ENCODE measurements at places on chromosomes 1 and 21. TPM values are rescaled to one million over a fixed set of nuclear protein-coding genes. Genes with fewer than 3 reads are reported as not detected.

The CLEC20A gene
- total RNA-seq = not detected

GRCh38 chr1:156490401-156491032 lies 10.1 kb downstream of the MEF2D start:
- DNase-seq = no peak

- DNase-seq = no peak
These were observed 32.0 kb upstream of the EPHA8 start for GRCh38 chr1:22531251-22531650.

- DNase-seq = no peak
These were observed 45.0 kb downstream of the VAV3 start for GRCh38 chr1:107919953-107920352.

- no peak for DNase-seq
These were observed 107.7 kb upstream of the ERRFI1 start for GRCh38 chr1:8133657-8134430.

DNA sequence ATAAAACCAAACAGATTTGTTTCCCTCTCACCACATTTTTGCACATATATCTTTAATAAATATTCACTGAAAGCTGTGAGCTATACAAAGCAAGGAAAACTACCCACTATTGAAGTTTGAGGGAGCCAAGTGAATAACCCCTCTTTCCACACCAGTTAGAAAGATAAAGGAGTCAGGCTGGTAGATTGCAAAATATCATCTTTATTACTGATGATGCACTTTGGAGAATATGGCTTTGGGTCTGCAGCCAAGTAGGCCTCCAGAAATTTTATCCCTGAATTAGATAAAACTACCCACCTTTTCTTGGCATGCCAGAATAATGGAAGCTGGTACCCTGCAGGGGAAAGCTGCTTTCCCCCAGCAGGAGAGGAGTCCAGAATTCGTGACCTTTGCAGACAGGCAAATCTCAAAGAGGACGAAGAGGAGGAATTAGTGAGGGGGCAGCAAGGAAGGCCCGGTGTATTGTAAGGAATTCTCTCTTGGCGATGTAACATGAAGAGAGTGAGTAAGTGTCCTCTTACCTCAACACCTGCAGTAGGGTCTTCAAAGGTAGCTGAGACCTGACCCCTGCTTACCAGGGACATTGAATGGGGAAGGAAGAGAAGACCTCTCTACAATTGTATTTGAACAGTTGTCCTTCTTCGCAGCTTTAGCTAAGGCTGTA lies 84.7 kb downstream of the LRRC8D start:
- no peak for DNase-seq

The RAB4A gene
- total RNA-seq = 46.5 TPM

- DNase-seq = no peak
These were observed 333.0 kb downstream of the PAPPA2 start for GRCh38 chr1:176795929-176796328.

- DNase-seq = no peak
These were observed 32.6 kb downstream of the ATP1B1 start for GRCh38 chr1:169138866-169139670.

DNA sequence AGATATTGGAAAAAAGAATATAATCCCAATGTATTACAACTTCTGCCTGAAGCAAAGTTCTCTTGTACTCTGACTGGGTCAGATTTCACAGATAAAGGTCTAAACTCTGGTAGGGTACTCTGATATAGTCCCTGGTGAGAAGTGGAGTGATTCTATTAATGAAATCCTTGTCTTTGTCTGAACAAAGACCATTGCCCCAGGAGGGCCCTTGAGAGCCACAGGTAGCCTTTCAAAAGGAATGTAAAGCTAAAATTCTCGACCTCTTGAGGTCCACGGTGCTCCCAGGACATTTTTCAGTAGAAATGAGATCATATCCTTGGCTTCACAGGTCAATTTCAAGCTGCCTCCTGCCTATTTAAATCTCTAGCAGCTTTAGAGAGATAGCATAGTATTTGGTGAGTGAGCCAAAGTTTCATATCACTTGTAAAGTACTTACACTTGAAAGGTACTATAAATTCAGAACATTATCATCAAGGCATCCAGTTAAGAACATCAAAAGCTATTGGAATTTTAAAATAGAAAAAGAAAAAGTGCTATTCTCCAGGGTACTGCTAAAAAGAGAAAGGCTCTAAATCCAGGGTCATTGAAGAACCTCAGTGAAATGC lies 10.1 kb downstream of the TNNI3K start:
- no peak for DNase-seq

The FCRLB gene
- 3.1 TPM for total RNA-seq

GRCh38 chr21:41758550-41758949 lies 8.3 kb downstream of the RIPK4 start:
- DNase-seq = no peak

- DNase-seq = no peak
These were observed at the start of gene CD48 for GRCh38 chr1:160711602-160712311. TSS of gene CD48 (minus strand) at chr1:160711822. CDS start at chr1:160711763, 59 bp downstream.

- DNase-seq = no peak
These were observed 16.3 kb downstream of the SLC19A1 start for GRCh38 chr21:45525910-45526306.

- DNase-seq = no peak
These were observed 32.4 kb upstream of the CYP4A22 start for GRCh38 chr1:47104816-47105215.

The PLEKHG5 gene
- total RNA-seq = 25.6 TPM

DNA sequence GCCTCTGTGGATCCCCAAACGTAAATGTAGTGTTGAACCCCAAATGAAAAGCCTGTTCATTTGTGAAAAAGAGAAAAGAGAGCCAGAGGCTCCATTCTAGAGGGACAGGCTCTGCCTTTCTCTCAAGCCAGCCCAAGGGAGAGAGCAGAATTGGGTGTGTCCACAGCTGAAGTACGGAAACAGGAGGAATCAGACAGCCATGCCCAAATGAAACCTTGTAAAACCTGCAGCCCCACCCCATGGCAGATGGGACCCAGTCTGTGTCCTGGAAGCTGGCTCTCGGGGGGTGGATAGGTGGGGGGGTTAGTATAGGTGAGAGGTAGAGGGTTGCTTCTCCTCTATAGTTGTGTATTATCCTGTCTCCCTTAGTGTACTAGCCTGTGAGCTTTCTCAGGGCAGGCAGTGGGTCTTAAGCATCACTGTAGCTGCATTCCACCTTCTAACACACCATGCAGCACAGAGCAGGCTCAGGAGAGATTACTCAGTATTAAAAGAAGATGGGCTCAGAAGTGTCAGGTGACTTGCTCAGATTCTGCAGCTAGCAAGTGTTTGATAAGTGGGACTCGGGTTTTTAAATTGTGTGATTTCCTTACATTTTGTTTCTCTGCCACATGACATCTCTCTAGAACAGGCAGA lies 67.4 kb upstream of the SIPA1L2 start:
- DNase-seq = no peak

The TNFAIP8L2 gene
- 0.78 TPM for total RNA-seq

The RNF223 gene
- total RNA-seq = not detected

GRCh38 chr1:242431786-242432185 lies 92.7 kb downstream of the PLD5 start:
- DNase-seq = no peak

The GOLPH3L gene
- total RNA-seq = 5.8 TPM

DNA sequence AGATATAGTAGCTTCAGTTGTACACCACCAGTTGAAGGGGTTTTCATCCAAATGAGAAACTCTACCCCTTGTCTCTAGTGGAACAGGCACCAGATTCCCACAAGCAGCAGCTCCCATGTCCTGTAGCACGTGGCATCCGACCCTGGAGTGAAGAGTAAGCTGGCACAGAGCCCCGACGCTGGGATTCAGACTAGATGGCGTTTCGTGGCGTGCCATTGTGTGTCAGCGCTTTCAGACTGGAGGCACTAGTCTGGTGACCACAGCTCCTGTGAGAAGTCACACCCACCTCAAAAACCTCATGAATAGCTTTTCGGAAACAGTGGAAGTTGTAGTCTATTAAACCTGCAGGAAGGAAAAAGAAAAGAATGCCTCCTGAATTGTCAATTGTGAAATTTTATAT lies 20.2 kb downstream of the RRAGC start:
- no peak for DNase-seq

DNA sequence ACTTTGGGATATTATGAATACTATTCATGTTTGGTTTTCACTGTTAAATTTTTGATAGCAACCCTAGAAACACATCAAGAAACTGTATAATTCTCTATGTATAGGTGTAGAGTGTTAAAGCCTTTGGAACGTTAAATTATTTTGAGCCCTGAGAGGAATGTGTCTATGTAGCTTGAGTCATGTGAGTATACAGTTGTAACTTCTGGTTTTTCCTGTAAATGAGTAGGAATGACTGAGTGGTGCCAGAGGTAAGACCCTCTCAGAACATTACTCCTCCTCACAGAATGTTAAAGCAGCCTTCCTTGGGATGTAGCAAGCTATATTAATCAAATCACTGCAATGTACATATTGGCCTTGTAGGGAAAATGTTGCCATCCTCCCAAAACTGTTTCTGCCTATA lies 69.0 kb downstream of the C1orf21 start:
- no peak for DNase-seq

DNA sequence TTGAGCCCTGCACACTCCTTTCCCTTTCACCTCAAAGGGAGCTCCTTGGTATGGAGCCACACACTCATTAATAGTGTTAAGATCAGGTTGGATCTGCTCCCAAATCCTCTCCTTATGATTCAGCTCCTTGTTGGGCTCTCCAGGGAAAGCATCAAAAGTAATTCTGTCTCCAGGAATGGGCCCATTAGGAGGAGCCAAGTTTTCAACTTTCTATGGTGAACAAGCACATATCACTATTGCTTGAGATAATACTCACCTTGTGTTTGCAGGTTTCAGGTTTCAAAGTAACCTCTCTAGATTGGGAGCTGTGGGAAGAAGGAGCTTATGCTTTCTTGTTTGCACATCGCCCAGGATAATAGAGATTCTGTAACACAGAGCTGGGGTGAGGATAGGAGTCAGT lies 164.8 kb downstream of the TNFSF18 start:
- DNase-seq = no peak

GRCh38 chr1:89962742-89963075 lies 32.2 kb upstream of the ZNF326 start:
- DNase-seq = no peak

The JUN gene
- 76.1 TPM for total RNA-seq

GRCh38 chr1:230105754-230106625 lies 39.0 kb downstream of the GALNT2 start:
- no peak for DNase-seq

- no peak for DNase-seq
These were observed 9.2 kb downstream of the S100A10 start for GRCh38 chr1:151984313-151984956.

The FAM43B gene
- total RNA-seq = 0.16 TPM

DNA sequence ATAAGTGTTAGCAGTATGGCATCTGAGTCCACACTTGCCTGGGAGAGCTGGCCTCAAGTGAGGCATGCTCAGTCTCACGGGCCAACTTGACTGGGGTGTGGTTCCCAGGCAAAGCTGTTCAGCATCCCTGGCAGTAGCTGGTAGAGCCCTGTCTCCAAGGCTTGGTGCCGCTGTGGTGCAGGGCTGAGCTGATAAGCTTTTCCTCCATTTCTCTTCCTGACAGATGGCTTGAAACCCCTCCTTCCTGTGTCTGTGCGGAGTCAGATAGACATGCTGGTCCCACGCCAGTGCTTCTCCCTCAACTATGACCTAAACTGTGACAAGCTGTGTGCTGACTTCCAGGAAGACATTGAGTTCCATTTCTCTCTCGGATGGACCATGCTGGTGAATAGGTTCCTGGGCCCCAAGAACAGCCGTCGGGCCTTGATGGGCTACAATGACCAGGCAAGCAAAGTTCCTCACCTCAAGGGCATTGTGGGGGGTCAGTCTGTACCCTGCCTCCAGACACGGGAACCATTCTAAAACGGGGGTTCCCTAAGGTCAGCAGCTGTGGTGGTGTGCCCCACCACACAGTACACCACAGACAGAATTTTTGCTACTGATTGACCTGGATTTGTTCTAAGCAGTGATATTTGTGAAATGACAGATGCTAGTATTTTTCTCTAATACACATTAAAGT lies 13.7 kb upstream of the MIIP start:
- DNase-seq = no peak

GRCh38 chr1:211527888-211528287 lies 35.9 kb upstream of the RD3 start:
- no peak for DNase-seq

The OR2G6 gene
- total RNA-seq = not detected

- DNase-seq = no peak
These were observed 2.0 kb downstream of the NPL start for GRCh38 chr1:182791281-182792179.

The GBP2 gene
- 0.62 TPM for total RNA-seq

GRCh38 chr1:89724369-89725010 lies 91.6 kb downstream of the LRRC8C start:
- DNase-seq = no peak

- DNase-seq = no peak
These were observed 45.4 kb downstream of the SMYD2 start for GRCh38 chr1:214326406-214326805.

The UTS2 gene
- not detected for total RNA-seq

- no peak for DNase-seq
These were observed 7.5 kb upstream of the HSD11B1 start for GRCh38 chr1:209697126-209697525.

- DNase-seq = no peak
These were observed 642.9 kb downstream of the AMY1C start for GRCh38 chr1:104392552-104392951.

The KIF14 gene
- total RNA-seq = 1.9 TPM

DNA sequence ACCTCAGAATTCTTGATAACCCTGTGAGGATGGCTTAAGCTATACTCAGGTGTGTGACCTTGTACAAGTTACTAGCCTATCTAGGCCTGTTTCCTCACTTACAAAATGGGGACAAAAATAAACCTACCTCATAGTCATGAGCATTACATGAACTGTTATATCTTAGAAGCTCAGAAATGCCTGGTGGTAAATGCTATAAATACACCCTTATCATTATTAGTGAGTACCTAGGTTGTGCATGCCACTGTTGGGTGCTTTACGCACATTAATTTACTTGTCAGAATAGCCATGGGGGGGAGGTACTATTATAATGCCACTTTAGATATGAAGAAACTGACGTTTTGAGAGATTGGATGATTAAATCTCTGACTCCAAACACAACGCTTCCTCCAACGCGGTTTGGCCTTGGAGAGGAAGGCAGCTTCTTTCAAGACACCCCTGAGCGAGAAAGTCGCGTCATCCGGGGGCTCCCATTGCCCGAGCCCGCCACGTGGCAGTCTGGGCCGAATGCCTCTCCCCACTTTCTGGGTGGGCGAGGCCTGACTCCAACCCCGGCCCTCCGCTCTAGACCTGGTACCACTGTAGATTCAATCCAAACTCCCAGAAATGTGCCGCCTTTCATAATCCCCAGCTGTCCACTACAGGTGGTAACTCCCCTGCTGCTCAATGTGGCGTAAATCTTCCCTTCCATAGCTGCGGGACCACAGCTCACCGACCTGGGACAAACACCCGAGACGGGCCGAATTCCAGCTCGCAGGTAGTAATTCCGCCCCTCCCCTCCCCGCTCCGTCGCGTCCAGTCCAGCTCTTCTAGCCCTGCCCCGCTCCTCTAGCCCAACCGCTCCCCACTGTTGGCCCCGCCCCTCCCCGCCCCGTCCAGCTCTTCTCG lies 771 bp upstream of the RAD54L start:
- no peak for DNase-seq

DNA sequence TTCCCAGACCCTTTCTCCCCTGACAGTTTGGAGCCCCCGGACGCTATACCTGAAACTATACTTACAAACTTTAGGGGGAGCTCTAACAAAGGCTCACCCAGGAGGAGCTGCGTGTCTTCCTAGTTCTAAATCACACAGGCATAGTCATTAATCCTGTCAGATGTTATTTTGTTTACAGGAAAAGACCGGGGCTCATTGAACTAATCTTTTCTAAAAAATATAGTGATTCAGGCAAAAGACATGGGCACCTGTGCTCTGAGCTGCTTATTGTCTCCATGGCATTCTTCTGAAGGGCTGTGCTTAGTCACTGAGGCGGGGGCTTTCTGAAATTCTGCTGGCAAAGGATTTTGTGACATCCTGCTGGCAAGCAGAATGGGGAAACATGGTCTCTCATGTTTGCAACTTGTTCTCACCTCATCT lies 1577.0 kb downstream of the NCAM2 start:
- no peak for DNase-seq
